Activated CD4-positive, alpha-beta T cell treated with anti-CD3 and anti-CD28 coated beads for 36 hours (primary cell): ENCODE measurements at places on chromosomes 7 and 10. TPM values are rescaled to one million over a fixed set of nuclear protein-coding genes. Genes with fewer than 3 reads are reported as not detected.

DNA sequence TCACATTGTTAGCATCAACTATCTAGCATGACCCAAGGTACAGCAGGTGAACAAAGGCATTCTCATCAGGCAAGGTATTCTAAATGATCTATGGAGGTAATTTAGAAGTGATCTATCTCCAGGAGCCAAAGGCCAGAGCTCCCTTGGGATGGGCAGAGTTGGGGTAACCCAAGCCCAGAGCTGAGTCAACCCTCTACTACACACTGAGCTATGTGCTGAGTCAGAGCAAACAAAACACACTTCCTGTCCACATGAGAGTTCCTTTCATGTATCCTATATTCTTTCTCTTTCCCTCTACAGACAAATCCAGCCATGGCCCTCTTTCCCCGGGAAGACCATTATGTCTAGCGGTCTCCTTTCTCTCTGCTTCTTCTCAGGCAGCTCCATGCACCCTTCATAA is 68.2 kb upstream of the AGK start:
- DNase-seq, result no peak

DNA sequence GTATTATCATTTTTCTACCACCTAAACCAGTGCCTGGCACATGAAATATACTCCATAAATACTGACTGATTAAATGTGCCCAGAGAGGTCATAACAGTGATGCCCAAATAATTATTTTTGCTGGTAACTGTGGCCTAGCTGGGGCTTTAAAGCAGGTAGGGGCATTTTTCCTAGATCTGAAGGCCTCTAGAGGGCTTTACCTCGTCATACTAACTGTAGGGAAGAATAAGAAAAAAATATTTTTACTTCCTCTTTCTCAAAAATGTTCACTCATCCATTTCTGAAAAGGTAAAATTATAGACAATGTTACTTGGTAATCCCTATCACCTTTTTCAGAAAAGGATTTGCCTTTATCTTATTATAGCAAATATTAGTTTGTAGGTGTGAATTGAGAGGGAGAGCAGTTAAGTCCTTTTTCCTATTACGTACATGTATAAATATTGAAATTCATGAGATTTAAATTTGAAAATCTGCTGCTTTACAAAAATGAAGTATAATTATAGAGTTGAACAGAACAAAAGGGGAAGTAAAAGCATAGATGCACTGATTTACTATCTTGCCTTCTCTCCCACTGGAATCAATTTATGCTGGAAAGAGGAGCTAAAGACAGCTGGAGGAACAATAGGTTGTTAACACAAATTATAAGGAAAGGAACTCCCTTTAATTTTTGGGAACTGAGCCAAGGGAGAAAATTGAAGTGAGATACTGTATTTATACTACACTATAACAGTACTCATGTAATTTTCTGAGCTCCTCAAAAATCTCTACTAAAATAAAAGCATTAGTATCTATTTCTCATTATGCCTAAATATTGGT is 71.5 kb upstream of the NOBOX start:
- DNase-seq, result no peak

GRCh38 chr7:24733414-24734060 is 23.7 kb downstream of the GSDME start:
- no peak for DNase-seq

DNA sequence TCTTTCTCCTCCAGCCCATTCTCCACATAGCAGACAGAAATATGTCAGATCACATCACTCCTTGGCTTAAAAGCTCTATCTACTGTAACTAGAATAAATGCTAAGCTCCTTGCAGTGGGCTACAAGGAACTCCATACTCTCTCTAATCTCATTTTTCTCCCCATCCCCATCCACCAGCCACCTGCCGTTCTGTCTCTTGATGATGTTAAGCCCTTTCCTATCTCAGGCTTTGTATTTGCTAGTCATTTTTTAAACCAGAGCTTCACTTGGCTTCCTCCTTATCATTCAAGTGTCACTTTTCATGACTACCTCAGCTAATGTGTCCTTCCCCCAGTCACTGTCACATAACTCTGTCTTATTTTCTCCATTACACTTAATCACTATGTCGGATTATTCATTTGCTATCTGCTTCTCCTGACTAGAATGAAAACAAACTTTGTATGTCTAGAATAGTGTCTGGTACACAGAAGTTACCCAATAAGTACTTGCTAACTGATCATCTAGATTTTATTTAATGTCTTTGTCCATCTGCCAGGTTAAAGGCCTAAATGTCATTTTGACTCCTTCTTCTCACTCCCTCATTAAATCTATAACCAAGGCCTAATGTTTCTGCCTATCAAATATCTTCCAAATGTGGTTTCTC is 87.2 kb upstream of the RPA3 start:
- DNase-seq, result no peak

GRCh38 chr7:139827042-139827441 is 2.0 kb upstream of the TBXAS1 start:
- DNase-seq, result peak; percentile 30

- DNase-seq, result peak; percentile 62
Observed at GRCh38 chr10:129057856-129058663, 409.0 kb upstream of the MGMT start.

PIP gene
- total RNA-seq, result not detected

DNA sequence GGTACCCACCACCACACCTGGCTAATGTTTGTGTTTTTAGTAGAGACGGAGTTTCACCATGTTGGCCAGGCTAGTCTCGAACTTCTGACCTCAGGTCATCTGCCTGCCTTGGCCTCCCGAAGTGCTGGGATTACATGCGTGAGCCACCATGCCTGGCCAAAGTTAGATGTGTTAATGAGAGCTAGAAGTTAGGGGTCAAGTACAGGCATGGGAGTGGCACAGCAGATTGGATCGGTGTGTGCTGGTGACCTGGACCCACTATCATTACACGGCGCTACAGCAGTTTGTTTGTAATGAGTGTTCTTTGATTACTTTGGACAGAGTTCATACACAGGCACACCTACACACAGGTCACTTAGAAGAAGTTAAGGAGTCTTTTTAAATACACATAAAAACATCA is 36.7 kb downstream of the DNAJB6 start:
- DNase-seq, result no peak
